ENCODE measurements at places on chromosomes 5 and 9.

GRCh38 chr9:122350577-122351355, 20.1 kb upstream of the PTGS1 start:
- peak; percentile 79 for DNase-seq

DNA sequence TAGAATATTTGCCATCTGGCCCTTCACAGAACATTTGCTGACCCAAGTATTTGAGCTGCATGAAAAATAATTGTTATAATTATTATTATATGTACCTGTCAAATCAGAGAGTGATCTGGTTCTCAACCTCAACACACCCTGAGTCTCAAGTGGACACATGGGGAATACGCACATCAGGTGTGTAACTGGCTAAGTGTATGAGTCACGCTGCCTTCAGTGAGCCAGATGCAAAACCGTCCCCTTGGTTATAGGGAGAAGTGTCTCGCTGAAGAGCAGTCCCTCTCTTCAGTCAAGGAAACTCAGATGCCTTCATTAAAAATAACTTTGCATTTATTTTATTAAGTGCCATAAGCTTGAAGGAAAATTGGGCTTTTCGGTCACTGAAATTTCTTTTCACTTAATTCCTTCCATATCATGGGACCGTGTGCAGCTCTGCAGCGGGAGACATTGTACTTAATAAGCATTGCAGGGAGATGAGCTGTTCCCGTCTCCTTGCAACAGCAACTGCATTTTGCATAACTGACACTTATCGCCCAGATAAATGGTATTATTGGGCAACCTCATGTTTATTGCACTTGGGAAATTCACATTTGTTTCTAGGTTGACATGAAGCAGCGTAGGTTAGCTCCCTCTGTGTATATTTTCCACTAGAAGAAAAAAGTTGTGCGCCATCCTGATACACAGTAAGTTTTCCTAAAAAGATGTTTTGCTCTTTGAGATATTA, 512.3 kb upstream of the DAP start:
- DNase-seq, result no peak

GRCh38 chr9:84575705-84576104, 93.8 kb upstream of the NTRK2 start:
- no peak for DNase-seq

DNA sequence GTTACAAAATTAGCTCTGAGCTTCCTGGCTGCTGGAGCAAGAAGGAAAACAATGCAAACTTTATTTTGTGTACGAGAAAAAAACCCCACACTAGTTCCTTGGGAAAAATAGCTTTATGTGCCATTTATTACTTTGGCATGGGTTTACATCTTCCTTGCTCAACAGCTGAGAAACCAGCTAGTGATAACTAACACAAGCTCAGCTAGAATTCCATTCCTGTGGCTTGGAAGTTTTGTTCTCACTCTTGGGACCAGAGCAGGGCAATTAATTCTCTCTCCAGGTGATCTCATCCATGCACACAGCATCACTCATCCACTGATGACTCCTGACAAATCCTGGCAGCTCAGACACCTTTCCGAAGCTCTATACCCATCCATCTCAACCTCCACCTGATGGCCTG, 104.1 kb downstream of the CRB2 start:
- no peak for DNase-seq

- no peak for DNase-seq
Measured at GRCh38 chr5:77418162-77418561, 74.0 kb downstream of the WDR41 start.

- no peak for DNase-seq
Measured at GRCh38 chr5:96248131-96248530, 184.9 kb downstream of the PCSK1 start.

DNA sequence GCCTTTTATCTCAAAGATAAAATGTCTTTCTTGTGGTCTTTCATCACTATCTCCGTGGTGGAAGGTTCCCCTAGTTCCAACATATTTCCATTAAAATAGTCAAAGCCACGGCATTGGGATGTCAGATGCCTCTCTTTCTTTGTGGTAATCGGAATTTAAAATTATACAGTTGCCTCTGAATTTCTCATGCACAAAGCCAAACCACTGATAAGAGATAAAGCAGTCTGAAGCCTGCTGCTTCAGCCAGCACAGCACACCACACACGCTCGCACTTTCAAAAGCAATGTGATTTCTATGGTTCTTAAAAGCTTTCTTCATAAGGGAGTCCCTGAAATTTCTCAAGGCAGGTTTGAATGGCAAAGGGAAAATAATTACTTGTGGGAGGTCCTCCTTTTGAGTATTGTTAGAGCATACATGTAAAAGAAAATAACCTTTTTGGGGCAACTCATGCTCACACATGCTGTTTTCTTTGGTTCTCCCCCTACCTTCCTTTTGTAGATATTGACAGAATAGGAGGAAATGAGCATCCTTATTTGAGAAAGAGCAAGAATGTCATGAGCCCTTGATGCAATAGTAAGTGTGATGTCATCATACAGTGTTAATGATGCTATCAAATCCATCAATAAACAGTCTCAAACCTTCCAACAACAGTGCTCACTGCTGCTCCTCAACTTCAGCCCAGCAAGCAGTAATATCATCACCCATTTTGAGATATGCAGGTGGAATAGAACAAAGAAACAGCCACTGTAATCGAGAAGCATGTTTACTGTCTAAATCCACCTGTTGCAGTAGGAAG, 85.7 kb upstream of the PPP1R2B start:
- DNase-seq, result no peak

DNA sequence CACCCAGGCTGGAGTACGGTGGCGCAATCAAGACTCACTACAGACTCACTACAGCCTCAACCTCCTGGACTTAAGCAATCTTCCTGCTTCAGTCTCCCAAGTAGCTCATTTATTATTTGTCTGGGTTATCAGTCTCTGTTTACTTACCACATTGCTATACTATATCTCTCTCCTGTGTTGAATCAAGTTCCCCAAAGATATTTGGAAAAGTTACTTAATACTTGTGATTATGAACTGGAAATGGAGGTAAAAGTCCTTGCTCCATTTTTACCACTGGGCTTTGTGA, 55.6 kb downstream of the ANGPTL2 start:
- no peak for DNase-seq

DNA sequence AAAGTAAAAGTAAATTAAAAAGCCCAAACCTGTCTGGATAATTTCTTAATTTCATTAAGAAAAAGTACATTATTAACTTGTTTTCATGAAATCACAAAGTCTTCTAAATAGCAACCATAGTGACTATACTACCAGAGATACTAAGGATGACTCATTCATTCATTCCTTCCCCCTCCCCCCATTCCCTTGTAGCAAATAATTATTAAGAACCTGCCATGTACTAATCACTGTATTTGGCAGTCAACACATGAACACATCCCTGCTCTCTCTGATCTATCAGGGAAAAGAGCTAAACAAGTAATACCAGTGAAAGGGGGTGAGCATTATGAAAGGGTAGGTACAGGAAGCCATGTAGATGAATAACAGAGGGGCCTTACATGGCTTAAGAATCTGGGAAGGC, 203.9 kb downstream of the CWC27 start:
- no peak for DNase-seq

GRCh38 chr9:19049917-19050636, 850 bp downstream of the RRAGA start:
- peak; percentile 22 for DNase-seq
